Muscle of back (tissue), 13 donors: ENCODE measurements at places on chromosomes 16 and 17. TPM values are rescaled to one million over a fixed set of nuclear protein-coding genes. Genes with fewer than 3 reads are reported as not detected.

GRN gene
- polyA plus RNA-seq: 192 TPM

ARL5C gene
- 0.24 TPM for polyA plus RNA-seq

C16orf46 gene
- polyA plus RNA-seq: 0.75 TPM

CDRT15L2 gene
- polyA plus RNA-seq: not detected

KRT28 gene
- not detected for polyA plus RNA-seq

LRRC37A2 gene
- 12.4 TPM for polyA plus RNA-seq

PLEKHH3 gene
- 34.6 TPM for polyA plus RNA-seq

KRT9 gene
- polyA plus RNA-seq: 0.08 TPM

KRT20 gene
- polyA plus RNA-seq: not detected

NLRC5 gene
- 11.2 TPM for polyA plus RNA-seq

TNFSF13 gene
- polyA plus RNA-seq: 3.8 TPM

CCDC154 gene
- 1.9 TPM for polyA plus RNA-seq

KRTAP16-1 gene
- not detected for polyA plus RNA-seq

IRX3 gene
- polyA plus RNA-seq: 18.2 TPM

HEATR3 gene
- polyA plus RNA-seq: 18.8 TPM

GP1BA gene
- polyA plus RNA-seq: 0.76 TPM
